ENCODE measurements at places on chromosomes 2 and 18.

DNA sequence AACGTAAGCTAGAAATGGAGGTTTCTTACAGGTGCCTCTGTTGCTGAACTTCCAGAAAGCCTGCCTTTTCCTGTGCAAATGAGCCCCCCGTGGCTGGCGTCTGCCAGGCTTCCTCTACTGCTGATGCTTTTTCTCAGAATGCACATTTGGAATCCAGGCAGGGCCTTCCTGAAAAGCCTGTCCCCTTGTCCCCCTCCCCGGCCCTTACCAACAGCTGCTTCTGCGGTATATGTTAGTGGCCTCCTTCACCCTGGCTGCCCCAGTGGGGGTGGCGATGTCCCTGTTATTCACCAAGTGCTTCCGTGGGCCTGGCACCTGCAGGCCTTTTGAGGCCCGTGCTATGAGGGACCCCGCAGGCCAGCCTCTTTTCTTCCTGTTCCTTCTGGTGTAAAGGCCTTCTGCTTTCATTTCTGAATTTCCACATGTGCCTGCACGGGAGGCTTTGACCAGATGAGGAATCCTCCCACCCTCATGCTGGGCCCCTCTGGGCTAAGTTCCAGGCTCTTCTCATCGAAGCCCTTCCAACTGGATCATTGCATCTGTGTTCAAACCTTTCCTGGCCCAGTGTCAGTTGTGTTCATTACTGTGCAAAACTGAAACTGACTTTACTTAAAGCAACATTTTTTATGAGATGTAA is 10.4 kb downstream of the CNDP2 start:
- DNase-seq: no peak
- H3K27me3 ChIP-seq: no peaks in the 10 kb centered on the region
- peaks cover 58% of the 10 kb centered on the region for H3K36me3 ChIP-seq

DNA sequence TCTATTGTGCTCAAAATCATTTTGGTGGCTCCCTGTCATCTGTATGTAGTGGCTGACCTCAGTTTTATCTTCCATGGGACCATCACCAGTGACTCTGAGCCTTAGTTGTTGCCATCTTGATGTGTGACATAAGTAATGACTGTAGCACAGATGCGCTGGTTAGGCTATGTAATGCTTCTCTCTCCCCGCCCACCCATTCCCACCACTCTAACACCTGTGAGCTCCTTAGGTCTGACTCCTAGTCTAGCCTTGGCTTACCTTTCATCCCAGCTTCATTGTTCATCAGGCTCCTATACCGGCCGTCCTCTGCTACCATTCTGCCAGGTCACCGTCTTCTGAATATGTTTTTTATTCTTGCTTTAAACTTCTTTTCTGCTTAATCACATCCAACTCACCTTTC is 17.2 kb downstream of the MYO1B start:
- H3K4me3 ChIP-seq: no peak overlapping the region
- H3K36me3 ChIP-seq: no peaks in the 10 kb centered on the region
- no peaks in the 10 kb centered on the region for H3K27me3 ChIP-seq
- H3K4me1 ChIP-seq: peaks cover 32% of the 10 kb centered on the region
- DNase-seq: no peak
- no peak overlapping the region for H3K27ac ChIP-seq

DNA sequence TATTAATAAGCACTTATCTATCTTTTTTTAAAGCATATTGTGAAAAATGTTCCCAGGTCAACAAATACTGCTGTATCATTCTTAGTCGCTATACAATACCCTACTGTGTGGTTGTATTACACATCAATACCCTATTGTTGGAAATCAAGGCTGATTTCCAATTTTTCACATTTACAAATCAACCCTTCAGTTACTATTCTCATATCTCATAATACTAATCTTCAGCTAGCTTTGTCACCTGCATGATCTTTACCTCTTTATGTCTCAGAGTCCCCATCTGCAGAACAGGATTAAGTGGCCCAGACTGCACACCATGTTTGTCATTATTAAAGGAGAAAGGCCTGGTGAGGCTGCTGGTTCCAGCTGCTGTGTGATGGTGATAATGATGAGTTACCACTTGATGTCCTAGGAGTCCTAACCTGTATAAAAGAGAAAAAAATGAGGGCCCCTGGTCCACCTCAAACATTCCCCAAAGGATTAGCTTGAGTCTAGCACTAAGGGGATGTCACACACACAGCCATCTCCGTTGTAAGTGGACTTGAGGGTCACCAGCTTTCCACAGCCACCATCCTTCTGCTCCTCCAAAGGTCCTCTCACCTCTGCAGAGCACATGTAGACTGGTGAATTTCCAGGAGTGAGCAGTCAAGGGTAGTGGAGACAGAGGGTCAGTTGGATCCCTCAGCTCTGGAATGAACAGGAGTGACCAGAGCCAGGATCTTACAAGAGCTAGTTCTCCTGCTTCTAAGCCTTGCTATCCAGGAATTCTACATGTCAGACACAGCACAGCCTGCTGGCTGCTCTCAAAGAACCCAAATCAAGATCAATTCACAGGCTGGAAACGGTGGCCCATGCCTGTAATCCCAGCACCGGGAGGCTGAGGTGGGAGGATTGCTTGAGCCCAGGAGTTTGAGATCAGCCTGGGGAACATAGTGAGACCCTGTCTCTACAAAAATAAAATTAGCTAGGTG is 36.0 kb upstream of the BIN1 start:
- H3K4me3 ChIP-seq: no peak overlapping the region
- H3K36me3 ChIP-seq: no peaks in the 10 kb centered on the region
- H3K27me3 ChIP-seq: peaks cover 1% of the 10 kb centered on the region
- no peak for DNase-seq
- H3K27ac ChIP-seq: no peak overlapping the region

DNA sequence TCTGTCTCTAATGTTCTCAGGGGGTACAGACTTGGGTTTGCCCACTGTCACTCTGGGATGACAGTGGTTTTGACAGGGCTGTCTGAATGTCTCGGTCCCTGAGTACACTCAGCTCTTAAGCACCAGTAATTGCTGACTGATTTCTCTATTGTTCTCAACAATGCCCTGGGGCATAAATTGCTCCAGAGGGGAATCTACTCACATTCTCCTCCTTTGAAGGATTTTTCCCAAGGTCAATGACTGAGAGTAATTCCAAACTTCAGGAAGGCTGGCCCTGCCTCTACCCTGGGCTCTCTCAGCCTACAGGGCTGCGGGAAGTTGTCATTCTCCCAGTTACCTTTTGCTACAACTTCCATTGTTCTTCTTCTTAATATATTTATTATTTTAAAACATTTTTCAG is 36.5 kb downstream of the MC2R start:
- H3K27ac ChIP-seq: no peak overlapping the region
- no peaks in the 10 kb centered on the region for H3K27me3 ChIP-seq
- no peak for DNase-seq
- H3K4me3 ChIP-seq: no peak overlapping the region
- peaks cover 3% of the 10 kb centered on the region for H3K4me1 ChIP-seq

GRCh38 chr18:60322591-60322990 is 50.0 kb downstream of the MC4R start:
- no peak overlapping the region for H3K4me3 ChIP-seq
- no peaks in the 10 kb centered on the region for H3K36me3 ChIP-seq
- no peaks in the 10 kb centered on the region for H3K4me1 ChIP-seq
- H3K27me3 ChIP-seq: no peaks in the 10 kb centered on the region

DNA sequence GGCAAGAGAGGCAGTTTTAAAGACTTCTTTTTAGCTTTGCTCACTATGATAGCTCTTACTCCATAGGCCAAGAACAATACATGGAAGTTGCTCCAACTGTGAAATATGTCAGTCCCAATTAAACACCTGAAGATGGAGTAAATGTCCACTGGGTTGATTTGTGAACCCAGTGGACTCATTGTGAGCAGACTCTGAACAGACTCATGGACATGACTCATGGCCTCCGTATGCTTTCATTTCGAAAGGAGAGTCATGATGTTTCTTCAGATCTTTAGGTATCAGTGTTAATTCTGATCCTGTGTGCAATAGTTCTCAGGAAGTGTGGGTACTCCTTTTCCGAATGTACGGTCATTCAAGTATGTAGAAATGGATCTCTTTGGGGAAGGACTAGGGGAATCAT is 5.4 kb upstream of the CWC22 start:
- no peak overlapping the region for H3K4me3 ChIP-seq
- no peak for DNase-seq
- no peaks in the 10 kb centered on the region for H3K36me3 ChIP-seq
- H3K4me1 ChIP-seq: peaks cover 2% of the 10 kb centered on the region

DNA sequence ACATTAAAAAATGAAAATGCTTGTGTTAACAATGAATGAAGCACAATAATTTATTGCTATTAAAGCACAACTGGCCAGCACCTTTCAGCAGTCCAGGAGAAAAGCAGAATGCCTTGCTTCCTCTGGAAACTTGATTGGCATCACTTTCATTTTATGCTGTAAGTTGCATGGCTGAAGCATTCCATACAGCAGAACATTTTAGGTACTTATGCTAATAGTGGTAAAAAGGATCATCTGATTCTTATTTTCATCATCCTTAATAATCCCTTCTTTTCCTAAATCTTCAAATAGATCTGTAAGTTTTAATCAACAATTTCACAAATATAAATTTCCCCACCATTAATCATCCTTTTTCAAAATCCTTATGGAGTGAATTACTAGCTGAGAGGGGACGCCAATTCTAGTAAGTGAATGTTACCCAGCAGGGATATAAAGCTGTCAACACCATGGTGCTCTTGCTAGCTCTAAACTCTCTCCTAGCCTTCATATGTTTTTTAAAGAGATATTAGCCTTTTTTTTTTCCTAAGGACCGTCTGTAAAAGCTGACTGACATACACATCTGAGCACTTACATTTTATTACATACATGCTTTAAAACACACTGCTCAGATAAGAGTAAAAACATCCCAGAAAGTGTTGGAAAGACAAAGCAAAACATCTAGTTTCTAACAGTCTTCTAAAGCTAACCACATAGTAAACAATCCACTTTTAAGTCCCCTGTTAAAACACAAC is 5.3 kb downstream of the SATB2 start:
- H3K4me1 ChIP-seq: peaks cover 11% of the 10 kb centered on the region
- peaks cover 7% of the 10 kb centered on the region for H3K27me3 ChIP-seq
- no peak for DNase-seq
- no peaks in the 10 kb centered on the region for H3K36me3 ChIP-seq
- no peak overlapping the region for H3K4me3 ChIP-seq
- H3K27ac ChIP-seq: no peak overlapping the region

DNA sequence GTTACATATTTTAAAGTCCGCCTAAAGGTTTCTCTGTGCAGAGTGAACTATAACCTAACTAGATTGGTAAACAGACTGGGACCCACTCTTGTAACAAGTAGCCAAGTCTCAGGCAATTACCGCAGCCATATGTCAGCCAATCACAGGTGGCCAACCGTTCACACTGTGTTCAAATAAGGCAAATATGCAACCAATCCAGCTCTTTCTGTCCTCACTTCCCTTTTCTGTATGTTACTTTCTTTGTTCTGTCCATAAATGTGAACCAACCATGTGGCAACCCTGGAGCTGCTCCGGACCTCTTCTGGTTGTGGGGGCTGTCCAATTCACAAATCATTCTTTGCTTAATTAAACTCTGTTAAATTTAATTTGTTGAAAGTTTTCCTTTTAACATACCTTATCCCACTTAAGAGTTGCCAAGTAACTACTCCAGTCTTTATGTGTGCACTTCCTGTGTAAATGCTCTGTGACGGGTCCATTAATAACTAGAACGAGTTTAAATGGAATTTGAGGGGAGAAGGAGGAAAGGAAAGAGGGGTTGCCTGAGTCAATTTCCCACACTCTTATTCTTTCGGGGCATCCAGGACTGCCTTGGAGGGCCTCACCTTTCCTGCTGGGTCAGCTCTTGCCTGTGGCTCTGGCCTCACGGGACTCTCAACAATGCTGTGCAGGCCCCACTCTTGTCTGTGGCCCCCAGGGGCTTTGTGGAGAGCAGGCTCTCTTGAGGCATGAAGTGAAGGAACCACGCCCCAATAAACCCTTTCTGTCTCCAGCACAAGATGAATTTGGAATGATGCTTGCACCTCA is 6.6 kb upstream of the RPL37A start:
- no peak overlapping the region for H3K4me3 ChIP-seq
- H3K27ac ChIP-seq: peak overlapping the region; percentile 9
- DNase-seq: no peak

- H3K27me3 ChIP-seq: no peaks in the 10 kb centered on the region
Observed at GRCh38 chr2:210577263-210578071, 21.1 kb downstream of the CPS1 start.

GRCh38 chr2:68320118-68320641 is 431 bp upstream of the CNRIP1 start:
- peaks cover 6% of the 10 kb centered on the region for H3K27me3 ChIP-seq
- peak overlapping the region; percentile 80 for H3K27ac ChIP-seq
- peak overlapping the region; percentile 98 for H3K4me3 ChIP-seq
- peaks cover 5% of the 10 kb centered on the region for H3K36me3 ChIP-seq

DNA sequence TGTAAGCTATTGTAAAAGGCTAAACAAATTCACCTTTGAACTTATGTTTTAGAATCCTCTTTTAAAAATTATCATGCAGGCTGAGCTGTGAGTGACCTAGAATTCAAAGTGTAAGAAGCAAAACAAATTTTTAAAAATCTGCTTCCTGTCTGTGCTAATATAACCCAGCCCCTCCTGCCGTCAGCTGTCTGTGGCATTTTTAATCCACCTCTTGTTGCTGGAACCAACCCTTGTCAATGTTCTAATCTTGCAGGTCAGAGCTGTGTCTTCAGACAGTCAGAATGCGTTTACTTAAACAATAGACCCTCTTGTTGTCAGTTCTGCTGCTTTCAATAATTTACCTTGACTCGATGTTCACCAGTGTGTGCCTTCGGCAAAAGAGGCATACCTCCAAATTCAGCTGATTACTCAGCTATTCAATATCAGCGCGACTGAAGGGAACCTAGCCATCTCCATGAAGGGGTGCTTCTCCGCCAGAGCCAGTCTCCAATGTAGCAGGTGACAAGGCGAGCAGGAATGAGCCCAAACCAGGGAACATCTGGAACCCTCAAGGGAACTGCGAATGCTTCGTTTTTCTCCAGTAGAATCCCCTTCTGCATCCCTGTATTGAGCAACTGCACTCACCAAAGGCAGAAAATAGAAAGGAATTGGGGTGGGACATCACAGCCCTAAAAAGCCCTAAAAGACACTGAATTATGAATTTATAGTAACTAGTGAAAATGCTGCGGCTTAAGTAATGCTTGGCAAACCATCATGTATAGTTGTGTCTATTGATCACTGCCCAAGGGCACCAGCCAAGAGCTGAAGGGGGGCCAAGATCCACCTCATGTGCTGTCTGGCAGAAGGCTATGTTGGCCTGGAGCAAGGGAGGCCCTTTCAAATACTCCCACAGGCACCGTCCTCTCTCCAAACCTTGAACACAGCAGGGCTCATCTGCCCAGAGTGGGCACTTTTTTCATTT is 62.5 kb downstream of the LYPD6B start:
- no peak overlapping the region for H3K4me3 ChIP-seq
- peaks cover 16% of the 10 kb centered on the region for H3K4me1 ChIP-seq
- H3K27ac ChIP-seq: no peak overlapping the region
- H3K27me3 ChIP-seq: no peaks in the 10 kb centered on the region
- no peak for DNase-seq
- no peaks in the 10 kb centered on the region for H3K36me3 ChIP-seq
